Mucosa of gallbladder (tissue), 1 donor: ENCODE measurements at places on chromosomes 3 and 15. TPM values are rescaled to one million over a fixed set of nuclear protein-coding genes. Genes with fewer than 3 reads are reported as not detected.

- DNase-seq: no peak
These were observed 837 bp downstream of the CACNA2D3 start for GRCh38 chr3:54123003-54123775.

GRCh38 chr3:1228289-1228688, 135.5 kb downstream of the CNTN6 start:
- DNase-seq: no peak

DNA sequence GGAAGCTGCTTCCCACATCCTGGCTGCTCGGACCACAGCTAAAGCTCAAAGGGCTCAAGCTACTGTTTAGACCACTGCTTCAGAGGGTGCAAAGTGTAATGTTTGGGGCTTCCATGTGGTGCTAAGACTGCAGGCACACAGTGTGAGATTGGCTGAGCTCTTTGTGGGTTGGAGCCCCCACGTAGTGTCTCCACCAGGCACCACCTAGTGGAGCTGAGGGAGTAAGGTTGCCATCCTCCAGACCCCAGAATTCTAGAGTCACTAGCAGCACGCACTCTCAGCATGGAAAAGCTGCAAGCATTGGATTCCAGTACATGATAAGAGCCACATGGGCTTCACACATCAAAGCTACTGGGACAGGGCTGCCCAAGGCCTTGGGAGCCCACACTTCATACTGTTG, 9.3 kb downstream of the MKRN3 start:
- no peak for DNase-seq

GRCh38 chr15:52383100-52383588, 87.5 kb upstream of the MYO5C start:
- no peak for DNase-seq

- DNase-seq: no peak
These were observed 13.3 kb upstream of the LRRC15 start for GRCh38 chr3:194382892-194383223.

GRCh38 chr3:72810063-72810462, 38.2 kb downstream of the SHQ1 start:
- DNase-seq: no peak

GRCh38 chr15:59140422-59141226, 35.7 kb downstream of the CCNB2 start:
- DNase-seq: no peak

GRCh38 chr3:138019281-138020069, 9.5 kb downstream of the CLDN18 start:
- DNase-seq: peak; percentile 33

DNA sequence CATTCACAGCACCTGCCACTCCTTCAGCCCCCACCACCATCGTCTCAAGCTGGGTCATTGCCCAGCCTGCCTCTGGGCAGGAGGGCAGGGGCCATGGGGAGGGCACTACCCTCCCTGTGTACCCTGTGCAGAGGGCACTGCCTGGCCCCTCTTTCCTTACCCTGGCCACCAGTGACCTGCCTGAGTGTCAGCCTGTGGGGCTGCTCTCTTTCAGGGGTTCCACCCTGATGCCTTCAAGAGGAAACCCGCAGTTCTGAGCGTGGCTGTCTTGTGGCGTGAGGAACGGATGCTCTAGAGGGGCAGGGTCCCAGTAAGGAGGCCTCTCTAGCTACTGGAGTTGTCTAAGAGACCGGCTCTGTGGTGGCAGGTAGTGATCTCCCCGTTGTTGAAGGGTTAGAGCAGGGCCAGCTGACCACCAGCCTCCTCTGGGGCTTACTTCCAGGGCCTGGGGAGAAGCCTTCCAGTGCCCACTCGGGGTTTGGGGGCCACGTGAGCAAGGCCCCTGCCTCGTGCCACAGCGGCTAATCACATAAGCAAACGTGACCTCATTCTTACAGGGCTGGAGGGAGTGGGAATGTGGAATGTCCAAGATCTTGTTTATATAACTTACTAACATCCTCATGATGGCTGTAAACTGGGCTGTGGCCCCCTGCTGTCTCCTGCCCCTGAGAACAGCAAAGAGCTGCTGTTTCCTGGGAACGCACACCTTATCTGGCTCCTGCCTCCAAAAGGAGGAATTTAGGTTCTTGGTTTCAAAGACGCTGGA, 31.4 kb upstream of the SEC13 start:
- no peak for DNase-seq

- DNase-seq: no peak
These were observed 23.1 kb downstream of the CXCR6 start for GRCh38 chr3:45966371-45966791.

- DNase-seq: no peak
These were observed 872.3 kb downstream of the ROBO1 start for GRCh38 chr3:78895528-78895927.

DNA sequence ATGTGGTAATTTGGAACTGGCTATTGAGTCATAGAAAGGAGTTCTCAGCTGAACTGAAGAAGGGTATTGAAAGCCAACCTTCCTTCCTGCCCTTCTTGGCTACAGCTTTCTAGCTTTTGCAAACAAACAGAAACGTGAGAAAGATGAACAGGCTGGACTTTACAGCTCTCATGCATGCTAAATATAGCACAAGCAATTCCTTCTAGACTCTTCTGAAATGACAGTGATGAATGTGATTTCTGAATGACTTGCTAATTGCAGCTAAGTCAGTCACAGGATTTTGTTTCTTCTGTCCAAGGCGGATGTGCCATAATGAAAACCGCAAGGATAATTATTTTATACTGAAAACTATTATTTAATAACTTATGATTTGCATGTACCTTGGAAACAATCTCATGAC, 36.3 kb downstream of the BCHE start:
- no peak for DNase-seq

GRCh38 chr3:184977796-184978195, 165.8 kb downstream of the VPS8 start:
- DNase-seq: no peak

GRCh38 chr3:105774444-105775180, 94.2 kb downstream of the CBLB start:
- DNase-seq: no peak

DNA sequence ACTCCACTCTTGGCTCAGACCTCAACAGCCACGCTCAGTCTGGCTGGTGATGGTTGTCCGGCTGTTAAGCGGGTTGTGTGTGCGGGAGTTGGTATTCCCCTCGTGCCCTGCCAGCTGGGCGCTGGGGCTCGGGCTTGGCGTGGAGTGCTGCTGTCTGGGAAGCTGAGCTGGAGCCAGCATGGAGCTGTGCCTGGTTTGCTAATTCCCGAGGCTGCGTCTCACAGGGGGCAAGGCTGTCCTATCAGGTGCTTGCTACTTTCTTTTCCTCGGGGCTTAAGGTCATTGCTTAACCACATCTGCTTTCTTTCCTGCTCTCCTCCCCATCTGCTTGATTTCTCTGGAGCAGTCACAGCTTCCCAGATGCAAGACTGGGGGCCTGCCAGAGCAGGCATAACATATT, 29.9 kb downstream of the PDIA5 start:
- peak; percentile 56 for DNase-seq

GRCh38 chr3:157856078-157856939, 249.9 kb downstream of the SHOX2 start:
- DNase-seq: peak; percentile 30

- peak; percentile 15 for DNase-seq
These were observed 88.1 kb downstream of the DHX30 start for GRCh38 chr3:47890828-47891612.

DNA sequence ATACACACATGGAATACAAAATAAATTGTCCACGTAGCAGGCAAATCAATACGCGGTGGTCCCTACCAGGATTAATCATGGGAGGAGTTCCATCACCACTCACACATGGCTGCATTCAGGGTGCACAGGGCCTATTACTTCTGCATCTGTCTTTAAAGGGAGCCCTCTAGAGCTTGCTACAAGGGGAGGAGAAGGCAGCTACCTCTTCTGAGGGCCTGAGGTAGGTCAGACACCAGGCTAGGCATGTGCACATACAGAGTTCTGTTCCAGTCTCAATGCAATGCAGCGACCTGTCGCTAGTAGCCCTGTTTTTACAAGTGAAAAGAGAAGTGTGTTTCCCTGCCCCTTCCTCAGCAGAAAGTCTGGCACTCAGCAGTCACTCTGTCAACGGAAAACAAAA, 102.7 kb downstream of the ROBO2 start:
- DNase-seq: no peak

DNA sequence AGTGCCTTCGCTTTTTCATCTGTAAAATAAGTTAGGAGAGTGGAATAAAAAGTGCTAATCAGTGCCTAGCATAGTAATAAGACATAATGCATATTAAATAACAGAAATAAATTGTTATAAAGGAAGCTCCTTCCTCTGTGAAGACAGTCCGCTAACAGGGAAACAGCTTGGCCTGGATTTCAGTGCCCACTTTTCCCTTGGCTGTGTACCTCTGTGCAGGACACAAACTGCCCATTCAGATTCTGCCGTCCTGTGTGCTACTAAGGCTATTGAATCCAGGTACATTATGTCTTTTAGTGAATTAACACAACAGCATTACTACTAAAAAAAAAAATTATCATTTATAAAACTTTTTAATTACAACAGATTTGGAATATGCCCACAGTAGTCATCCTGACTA, 90.7 kb downstream of the TBL1XR1 start:
- no peak for DNase-seq

DNA sequence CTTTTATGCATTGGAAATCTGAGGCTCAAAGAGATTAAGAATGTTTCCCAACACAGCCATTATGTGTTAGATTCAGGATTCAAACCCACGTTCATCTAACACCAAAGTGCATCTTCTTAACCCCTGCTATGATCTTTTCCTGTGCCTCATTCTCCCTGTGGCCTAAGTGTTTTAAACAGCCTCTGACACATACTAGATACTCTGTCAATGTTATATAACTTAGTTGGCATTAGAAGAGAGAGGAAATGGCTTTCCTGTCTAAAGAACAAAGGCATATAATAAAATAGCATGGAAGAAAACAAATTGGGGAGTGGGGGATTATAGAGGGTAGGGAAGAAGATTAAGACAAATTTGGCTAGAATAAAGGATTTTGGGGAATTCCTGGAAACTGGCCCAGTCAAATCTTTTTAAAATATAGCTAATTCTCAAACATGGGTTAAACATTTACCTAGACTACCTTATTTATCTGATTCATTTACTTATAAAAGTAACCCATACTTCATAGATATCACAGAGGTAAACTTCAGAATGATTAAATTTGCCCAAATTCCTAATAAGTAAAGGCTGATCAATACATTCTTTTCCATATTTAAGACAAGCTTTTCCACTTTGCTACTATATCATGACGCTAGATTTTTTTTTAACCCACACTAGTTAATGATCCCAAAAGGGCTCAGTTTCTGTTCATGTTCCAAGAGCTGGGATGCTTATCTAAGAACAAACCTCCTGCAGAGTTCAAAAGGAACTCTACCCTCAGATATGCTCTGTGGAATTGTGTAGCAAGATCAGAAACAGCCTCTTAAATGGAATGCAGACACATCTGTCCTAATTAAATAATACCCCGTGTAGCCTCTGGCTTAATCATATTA, 122.9 kb upstream of the PTPRG start:
- DNase-seq: no peak

GRCh38 chr3:184261854-184262763, 756 bp upstream of the CAMK2N2 start:
- no peak for DNase-seq

GRCh38 chr15:80593486-80594030, 101.6 kb upstream of the ABHD17C start:
- no peak for DNase-seq

DNA sequence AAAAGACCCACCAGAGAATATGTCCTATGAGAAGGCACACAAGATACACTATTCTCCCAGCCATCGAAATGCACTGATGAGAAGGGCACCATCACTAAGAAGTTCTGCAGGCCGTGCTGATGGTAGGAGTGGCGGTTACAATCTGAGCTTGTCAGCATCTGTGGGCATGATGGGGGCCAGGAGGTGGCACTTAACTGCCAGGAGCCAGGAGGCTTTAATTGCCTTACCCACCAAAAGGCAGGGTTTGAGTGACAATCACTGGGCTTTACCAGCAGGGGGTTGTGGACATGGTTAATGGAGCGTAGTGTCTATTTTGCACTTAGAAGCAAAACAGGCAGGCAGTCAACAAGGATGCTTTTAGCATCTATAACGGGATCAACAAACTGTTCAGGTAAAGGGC, 16.0 kb upstream of the SQOR start:
- DNase-seq: no peak

- no peak for DNase-seq
These were observed 76.1 kb upstream of the PPP2R3A start for GRCh38 chr3:135889443-135889842.

ASB14 gene
- total RNA-seq: not detected

CCR5 gene
- 3.9 TPM for total RNA-seq

CHRM5 gene
- not detected for total RNA-seq

ISY1 gene
- 23.6 TPM for total RNA-seq

PLSCR5 gene
- total RNA-seq: not detected

PLCB2 gene
- total RNA-seq: 36.4 TPM

ADCY5 gene
- total RNA-seq: 25.8 TPM

ITIH1 gene
- total RNA-seq: 4.8 TPM

HES1 gene
- total RNA-seq: 54.1 TPM

XCR1 gene
- total RNA-seq: 0.66 TPM

CILP gene
- total RNA-seq: 19.2 TPM

SLC51B gene
- total RNA-seq: 0.37 TPM

NUP210 gene
- 12.1 TPM for total RNA-seq

SOX14 gene
- not detected for total RNA-seq

HTR3E gene
- not detected for total RNA-seq

IL5RA gene
- total RNA-seq: 0.60 TPM

PEX5L gene
- total RNA-seq: 0.23 TPM
